ENCODE measurements at places on chromosomes 16 and 17. TPM values are rescaled to one million over a fixed set of nuclear protein-coding genes. Genes with fewer than 3 reads are reported as not detected.

ARHGDIG gene
- 1.2 TPM for total RNA-seq

PEMT gene
- 24.7 TPM for total RNA-seq

TTLL6 gene
- total RNA-seq, result not detected

TMEM114 gene
- total RNA-seq, result not detected

GRCh38 chr17:35931794-35932425 is 1.3 kb upstream of the RDM1 start:
- peak; percentile 9 for DNase-seq

DNA sequence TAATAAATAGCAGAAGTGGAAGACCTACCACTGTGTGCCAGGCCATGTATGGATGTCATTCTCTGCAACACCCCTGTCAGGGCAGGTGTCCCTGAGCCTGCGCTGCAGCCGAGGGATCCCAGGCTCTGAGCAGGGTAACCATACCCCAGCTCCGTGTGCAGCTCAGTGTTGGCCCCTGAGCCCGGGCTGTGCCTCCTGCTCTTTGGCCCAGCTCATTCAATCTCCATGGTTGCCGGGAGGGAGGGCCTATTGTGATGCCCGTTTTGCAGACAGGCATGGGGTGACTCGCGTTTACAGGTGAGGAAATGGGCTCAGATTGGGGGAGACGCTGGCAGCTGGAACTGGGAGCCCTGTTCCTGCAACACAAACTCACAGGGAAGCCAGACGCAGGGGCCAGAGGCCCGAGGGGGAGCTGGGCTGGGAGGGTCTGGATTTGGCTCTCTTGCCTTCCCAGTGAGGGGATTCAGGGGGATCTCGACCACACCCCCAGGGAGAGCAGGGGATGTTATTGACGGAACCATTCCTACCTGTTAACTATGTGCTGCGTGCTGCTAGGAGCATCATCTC is 190.5 kb downstream of the IRF8 start:
- no peak for DNase-seq

DNA sequence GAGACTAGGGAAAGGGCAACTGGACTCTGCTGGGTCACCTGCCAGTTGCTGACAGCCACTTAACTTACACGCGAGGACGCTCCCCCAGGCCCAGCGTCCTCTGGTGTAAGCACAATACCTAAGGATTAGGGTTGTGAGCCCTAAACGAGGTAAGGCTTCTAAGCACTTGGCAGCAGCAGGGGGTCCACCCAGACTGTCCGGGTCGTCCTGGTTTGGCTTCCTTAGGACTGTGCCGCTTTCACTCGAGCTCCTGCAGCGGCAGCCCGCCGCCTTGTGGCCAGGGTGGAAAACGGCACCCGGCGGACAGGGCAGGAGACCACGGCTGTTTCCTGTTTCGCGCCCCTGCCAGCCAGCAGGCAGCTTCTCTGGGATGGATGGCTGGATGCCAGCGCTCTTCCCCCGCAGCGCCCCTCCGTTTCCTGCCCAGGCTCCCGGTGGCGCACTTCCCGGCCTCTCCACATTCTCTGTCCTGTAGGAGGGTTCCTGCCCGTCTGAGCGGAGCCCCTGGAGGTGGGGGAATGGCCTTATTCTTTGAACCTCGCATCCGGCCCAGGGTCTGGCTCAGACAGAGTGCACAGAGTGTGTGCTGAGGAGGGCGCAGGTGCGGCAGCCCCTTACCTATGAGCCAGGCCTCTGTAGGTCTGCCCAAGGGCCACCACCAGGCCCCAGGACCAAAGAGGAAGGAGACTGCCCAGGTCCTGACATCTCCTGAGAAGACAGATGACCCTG is 47.0 kb upstream of the AMZ2 start:
- peak; percentile 88 for DNase-seq

DNA sequence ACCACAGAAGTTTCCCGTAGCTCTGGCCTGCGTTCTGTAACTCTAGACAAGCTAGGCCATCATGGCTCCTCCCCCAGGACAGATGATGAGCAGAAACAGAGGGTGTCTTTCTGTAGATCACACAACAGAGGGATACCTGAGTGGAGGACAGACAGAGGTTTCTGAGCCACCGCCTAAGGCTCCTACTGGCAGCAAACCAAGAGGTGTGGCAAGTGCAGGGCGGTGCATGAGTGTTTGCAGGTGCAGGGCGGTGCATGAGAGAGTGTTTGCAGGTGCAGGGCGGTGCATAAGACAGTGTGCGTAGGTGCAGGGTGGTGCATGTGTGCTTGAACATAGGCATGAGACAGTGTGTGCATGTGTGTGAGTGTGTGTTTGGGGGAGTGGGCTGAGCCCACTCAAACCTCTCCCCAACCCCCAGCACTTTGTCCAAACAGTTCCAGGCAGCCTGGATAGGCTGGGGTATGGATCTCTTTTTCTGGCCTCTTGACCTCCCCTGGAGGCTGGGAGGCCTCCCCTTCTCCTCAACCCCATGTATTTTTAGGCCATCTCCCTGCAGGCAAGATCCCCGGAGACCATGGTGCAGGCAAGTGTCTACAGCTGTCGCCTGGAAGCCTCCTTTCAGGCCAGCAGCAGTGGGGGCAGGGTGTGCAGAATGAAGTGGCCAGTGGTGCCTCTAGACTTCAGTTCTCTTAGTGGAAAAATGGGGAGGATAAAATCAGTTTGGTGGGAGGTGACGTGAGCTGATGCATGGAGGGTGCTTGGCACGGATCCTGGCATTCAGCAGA is 53.4 kb upstream of the CBX4 start:
- DNase-seq, result no peak

- peak; percentile 27 for DNase-seq
These were observed 662 bp downstream of the COTL1 start for GRCh38 chr16:84617041-84617790.

DNA sequence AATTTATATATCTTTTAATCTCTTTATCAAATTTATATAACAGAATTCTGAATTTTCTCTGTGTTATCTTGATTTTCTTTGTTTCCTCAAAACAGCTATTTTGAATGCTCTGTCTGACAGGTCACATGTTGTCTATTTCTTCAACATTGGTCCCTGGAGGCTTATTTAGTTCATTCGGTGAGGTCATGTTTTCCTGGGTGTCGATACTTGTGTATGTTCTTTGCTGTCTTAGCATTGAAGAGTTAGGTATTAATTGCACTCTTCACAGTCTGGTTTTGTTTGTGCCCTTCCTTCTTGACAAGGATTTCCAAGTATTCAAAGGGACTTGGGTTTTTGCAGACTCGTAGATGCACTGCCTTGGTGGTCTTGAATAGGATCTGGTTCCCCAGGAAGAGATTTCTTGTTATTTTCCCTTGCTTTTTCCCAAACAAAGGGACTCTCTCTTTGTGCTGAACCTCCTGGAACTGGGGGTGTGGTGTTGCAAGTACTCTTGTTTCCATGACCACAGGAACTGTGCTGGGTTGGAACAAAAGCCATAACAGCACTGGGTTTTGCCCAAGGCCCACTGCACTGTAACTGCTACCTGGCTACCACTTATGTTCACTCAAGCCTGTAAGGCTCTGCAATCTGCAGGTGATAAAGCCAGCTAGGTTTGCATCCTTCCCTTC is 1483.0 kb downstream of the CDH8 start:
- DNase-seq, result no peak
